ENCODE measurements at places on chromosomes 3 and 15.

- no peak for DNase-seq
Measured at GRCh38 chr3:87691109-87691508, 367.7 kb downstream of the CGGBP1 start.

DNA sequence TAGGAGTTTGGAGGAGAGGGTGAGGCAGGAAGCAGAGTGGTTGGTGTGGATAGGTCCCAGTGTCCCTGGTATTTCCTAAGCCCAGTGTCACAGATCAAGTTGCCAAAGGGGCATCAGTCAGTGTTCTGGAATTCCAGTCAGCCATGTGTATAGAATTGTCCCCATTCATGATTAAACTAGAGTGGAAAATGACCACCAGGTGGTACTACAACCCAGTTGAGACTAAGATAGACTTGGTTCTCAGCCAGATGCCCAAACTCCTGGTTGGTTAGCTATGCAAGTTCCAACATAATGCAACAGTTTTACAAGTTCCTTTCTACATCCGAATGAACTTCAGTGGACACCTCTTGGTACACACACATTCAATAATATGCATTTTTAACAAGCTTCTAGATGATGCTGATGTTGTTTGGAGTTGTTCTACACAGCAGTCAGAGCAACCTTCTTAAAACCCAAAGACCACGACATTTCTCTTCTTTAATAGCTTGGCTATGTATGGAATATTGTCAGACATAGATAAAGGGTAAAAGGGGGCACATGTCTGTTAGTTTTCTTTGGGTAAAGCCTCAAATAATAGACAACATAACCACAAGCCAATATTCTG, 8.4 kb upstream of the ATR start:
- no peak for DNase-seq

GRCh38 chr3:80017369-80017768, 249.6 kb upstream of the ROBO1 start:
- no peak for DNase-seq

DNA sequence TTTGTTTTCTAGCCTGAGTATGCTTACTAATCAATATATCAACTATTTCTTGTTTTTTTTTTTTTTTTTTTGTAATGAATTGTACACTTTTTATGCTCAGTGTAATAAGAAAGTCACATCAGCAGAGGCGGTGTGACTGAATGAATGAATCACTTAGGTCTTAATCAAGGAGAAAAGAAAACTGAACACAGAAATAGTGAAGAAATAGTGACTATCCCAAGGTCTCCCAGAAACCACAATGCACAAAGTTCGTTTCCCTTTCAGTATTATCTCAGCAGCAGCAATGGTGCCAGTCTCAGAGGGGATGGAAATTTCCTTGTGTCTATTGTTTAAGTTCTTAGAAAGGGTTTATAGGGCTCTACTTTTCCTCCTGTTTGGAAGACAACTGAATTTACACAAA, 80.7 kb downstream of the NR1I2 start:
- DNase-seq, result no peak

DNA sequence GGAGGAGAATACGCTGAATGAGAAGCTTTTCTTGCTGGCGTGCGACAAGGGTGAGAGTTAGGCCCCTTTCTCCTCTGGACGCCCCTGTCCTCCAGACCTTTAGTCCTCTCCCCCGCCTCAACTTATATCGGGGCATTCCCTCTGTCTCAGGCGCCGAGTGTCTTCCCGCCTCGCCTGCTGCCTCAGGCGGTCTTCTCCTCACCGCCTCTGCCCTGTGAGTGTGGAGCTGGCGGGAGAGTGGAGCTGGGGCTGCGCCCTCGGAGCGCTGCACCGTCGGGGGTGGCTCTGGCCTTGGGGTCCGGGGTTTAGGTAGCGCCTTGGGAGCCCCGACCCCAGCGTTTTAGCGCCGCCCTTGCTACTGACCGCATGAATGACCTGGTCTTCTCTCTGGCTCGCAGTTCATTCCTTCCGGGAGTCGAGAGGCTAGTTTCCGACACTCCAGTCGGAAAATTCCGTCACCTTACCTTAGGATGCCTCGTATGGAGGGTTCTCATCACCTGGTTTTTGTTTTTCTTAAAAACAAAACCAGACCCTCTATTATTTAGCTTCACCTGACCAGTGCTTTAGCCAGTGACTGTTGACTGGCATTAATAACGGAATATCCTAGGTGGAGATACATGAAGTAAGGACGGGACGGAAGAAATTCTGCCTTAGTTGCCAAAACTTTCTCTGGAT, 985 bp downstream of the TRPC1 start:
- peak; percentile 21 for DNase-seq

GRCh38 chr15:46710401-46710960, 1006.8 kb upstream of the SEMA6D start:
- no peak for DNase-seq

DNA sequence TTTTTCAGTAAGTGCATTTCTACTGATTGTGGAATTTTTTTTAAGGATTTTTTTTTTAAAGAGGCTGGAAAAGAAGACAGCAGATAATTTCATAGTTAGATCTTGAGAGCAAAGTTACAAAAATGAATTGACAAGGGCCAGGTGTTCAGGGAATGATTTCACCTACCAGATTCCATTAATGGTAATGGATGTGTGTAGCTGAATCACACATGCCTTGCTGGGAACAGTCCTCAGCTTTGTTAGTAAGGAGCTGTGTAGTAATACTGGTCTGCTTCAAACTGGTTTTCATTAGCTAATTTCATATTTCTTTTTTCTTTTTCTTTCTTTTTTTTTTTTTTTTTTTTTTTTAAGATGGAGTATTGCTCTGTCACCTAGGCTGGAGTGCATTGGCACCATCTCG, 16.0 kb downstream of the NR1D2 start:
- DNase-seq, result no peak

DNA sequence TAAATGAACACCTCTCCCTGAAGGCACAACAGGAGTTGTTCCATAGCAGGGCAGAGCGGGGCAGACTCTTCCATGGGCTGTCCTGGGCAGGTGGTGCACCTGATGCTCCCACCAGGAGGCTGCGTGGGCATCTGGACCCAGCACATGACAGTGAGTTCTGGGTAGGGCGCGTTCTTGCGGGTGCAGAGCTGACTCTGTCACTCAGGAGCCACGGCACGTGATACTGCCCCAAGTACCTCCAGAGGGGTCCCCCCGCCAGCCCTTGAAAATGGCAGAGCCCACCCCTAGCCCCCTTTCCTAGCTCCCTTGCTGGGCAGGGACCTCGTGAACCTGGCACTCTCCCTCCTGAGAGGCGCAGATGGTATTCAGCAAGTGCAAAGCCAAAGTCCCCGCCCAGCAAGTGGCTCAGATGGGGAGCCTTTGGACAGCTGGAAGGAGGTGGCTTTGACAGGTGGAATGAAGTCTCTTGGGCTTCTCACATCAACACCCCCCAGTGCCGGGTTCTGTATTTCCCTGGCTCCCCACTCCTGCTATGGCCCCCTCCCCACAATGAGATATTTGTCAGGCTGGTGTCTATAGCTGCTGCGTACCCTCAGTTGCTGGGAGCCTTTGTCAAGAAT, 172.1 kb downstream of the TBC1D2B start:
- DNase-seq, result no peak

GRCh38 chr3:64508140-64508539, 179.7 kb downstream of the ADAMTS9 start:
- no peak for DNase-seq

GRCh38 chr3:27616031-27616430, 106.1 kb downstream of the EOMES start:
- no peak for DNase-seq

DNA sequence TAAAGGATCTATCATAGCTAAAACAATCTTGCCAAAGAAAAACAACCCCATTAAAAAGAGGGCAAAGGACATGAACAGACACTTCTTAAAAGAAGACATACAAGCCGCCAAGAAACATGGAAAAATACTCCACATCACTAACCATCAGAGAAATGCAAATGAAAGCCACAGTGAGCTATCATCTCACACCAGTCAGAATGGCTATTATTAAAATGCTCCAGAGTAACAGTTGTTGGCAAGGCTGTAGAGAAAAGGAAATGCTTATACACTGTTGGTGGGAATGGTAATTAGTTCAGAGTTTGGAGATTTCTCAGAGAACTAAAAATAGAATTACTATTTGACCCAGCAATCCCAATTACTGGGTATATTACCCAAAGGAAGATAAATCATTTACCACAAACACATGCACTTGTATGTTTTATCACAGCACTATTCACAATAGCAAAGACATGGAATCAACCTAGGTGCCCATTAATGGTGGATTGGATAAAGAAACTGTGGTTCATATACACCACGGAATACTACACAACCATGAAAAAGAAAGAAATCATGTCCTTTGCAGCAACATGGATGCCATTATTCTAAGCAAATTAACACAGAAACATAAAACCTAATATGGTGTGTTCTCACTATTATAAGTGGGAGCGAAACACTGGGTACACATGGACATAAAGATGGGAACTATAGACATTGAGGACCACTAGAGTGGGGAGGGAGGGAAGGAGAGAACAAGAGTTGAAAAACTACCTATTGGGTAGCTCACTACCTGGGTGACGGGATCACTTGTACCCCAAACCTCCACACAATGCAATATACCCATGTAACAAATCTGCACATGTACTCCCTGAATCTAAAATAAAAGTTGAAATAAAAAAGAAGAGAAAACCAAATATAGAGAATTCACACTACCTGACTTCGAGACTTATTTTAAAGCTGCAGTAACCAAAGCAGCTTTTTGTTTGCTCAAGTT, 32.6 kb downstream of the ITGA11 start:
- DNase-seq, result no peak

- no peak for DNase-seq
Measured at GRCh38 chr3:183460081-183461055, 31.9 kb upstream of the MCF2L2 start.

DNA sequence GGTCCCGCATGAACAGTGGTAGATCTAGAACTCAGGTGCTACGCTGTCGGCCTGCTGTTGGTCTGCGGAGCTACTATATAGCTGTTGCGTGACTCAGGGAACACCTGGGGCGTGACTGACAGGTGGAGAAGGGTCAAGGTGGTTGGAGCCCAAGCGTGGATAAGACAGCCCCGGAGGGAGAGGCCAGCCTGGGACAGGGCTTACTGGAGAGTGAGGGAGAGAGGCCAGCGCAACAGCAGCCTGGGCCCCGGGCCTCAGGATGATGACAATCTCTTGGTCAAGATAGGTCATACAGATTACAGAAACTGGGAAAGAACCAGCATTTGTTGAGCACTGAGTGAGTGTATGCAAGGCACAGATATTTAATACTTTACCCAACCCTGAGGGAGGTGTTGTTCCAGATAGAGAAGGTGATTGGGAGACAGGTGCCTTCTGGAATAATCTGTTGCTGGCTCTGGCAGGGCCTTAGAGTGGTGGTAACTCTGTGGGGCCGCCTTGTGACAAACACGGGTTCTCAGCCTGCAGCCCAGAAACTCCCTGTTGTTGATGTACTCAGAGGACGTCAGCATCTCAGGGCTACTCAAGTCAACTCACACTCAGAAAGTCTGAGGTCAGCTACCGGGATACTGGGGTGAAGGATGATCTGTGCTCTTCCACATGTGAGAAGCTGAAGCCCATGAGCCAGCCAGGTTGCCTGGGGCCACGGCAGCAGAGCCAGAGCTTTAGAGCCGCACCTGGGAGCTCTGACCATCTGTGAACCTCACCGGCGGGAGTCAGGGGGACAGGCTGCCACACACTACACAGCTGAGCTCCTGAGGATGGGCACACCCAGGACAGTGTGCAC, 265.4 kb upstream of the HES1 start:
- no peak for DNase-seq

DNA sequence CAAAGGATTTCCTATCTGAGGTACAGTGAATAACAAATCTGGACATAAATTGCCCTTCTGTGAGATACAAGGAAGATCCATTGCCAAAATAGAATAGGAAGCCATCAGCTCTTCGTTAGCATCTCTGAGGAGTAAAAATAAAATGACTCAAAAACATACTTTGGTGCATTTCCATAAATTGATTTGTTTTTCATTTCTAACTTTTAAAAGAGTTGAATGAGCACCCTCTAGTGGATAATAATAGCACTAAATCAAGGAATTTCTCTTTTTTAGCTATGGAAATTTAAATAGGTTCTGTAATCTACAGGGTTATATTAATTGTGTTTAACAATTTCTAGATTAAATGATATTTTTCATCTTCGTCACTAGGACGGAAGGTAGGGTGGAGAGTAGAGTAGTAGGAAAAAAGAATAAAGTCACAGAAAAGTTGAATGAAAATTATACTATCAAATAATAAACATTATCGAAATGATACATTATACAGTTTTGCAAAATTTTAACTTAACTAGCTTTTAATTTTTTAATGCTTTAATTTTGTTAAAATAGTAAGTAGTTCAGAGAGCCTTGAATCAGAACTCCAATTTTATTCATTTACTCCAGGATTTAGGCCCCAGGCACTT, 6.4 kb downstream of the NSUN3 start:
- DNase-seq, result no peak

DNA sequence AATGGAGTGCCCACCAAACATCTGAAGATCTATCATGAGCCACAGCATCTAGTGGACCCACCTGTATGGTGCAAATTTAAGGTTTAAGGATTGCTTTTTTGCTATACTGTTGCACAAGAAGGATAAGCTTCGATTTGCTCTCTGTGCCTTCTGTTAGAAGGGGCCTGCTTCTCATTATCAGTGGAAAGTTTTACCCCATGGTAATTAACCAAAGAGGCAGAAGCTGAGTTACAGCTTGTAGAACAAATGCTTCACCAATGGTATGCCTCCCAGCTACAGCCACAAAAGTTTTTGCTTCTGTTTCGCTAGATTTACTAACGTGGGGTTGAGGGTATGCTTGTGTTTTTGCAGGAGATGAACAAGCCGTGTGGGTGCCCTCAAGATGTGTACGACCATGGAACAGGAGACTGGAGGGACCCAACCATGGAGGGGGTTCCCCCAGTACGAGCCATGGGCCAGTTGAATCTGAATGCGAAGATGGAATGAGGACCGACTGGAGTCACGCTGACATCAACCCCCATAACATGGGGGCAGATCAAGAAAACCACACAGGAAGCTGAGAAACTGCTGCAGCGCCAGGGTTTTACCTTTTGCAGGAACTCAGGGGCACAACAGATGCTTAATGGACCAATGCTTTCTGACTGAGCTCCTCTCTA, 43.5 kb downstream of the ACAD9 start:
- DNase-seq, result peak; percentile 47

DNA sequence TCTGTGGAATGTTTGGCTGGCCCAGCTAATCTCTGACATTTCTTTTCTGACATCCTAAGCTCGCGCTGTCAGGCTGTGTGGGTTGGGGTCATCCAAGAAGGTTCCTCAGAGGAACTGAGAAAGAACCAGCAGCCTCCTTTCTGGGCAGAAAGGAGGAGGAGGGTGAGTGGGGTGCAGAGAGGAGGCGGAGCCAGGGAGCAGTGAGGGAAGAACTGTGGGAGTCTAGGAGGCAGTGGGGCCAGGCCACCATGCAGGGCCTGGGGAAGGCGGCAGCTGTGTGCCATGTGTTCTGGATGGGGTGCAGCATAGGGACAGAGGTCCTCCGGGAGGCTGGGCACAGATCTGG, 5.3 kb downstream of the SEMA7A start:
- no peak for DNase-seq

DNA sequence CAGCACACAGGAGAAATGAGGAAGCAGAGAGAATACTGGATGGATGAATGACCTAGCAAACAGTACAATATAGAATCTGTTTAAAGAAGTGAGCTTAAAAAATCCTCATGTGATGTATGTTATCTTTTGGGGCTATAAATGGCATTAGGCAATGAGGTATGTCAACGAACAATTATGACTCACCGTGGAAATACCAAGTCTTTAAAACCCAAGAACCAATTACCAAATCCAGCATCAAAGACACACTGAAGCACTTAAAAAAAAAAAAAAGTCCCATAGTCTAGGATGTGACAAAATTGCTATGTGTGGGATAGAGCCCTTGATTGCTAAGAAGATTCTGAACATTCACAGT, 36.3 kb upstream of the HERC1 start:
- DNase-seq, result no peak

- no peak for DNase-seq
Measured at GRCh38 chr3:154334973-154335420, 10.7 kb upstream of the DHX36 start.

All from thymus (tissue), 14 donors.